ENCODE measurements at places on chromosomes 5 and 9.

- DNase-seq = peak; percentile 51
- no peak overlapping the region for H3K4me3 ChIP-seq
- H3K27me3 ChIP-seq = no peaks in the 10 kb centered on the region
- peak overlapping the region; percentile 78 for H3K27ac ChIP-seq
These were observed 101.5 kb downstream of the GCNT1 start for GRCh38 chr9:76560481-76560922.

GRCh38 chr9:92438900-92439526 is 14.7 kb upstream of the OMD start:
- no peaks in the 10 kb centered on the region for H3K4me1 ChIP-seq
- H3K4me3 ChIP-seq = no peak overlapping the region
- no peak overlapping the region for H3K27ac ChIP-seq
- H3K27me3 ChIP-seq = no peaks in the 10 kb centered on the region
- no peak for DNase-seq

GRCh38 chr9:28120184-28120583 is 546.9 kb upstream of the C9orf72 start:
- peak overlapping the region; percentile 63 for H3K27ac ChIP-seq
- no peaks in the 10 kb centered on the region for H3K27me3 ChIP-seq
- peaks cover 25% of the 10 kb centered on the region for H3K4me1 ChIP-seq
- H3K4me3 ChIP-seq = no peak overlapping the region

DNA sequence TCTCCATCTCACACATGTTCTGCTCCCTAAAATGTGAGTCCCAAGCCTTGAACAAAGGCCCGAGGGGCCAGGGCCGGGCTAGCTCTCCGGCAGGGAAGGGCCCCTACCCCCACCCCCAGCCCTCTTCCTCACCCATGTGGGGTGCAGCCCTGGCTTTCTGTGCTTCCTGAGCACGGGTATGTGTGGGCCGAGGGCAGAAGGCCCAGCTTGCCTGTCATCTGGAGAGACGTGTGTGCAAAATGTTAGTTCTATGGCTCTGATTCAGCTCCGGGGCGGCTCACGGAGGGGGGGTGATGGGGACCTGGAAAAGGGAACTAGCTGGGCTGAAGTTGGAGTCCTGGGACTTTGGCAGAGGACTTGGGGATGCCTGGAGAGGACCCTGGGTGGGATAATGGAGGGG is 90.3 kb upstream of the ARAP3 start:
- no peak overlapping the region for H3K27ac ChIP-seq
- DNase-seq = no peak
- no peaks in the 10 kb centered on the region for H3K36me3 ChIP-seq
- no peak overlapping the region for H3K4me3 ChIP-seq

- peaks cover 8% of the 10 kb centered on the region for H3K4me1 ChIP-seq
- H3K27ac ChIP-seq = no peak overlapping the region
- H3K36me3 ChIP-seq = no peaks in the 10 kb centered on the region
- H3K27me3 ChIP-seq = no peaks in the 10 kb centered on the region
- DNase-seq = no peak
These were observed 116.2 kb upstream of the CNTLN start for GRCh38 chr9:17018540-17019196.

GRCh38 chr5:107294669-107295068 is 376.1 kb downstream of the EFNA5 start:
- peaks cover 6% of the 10 kb centered on the region for H3K27me3 ChIP-seq
- H3K4me3 ChIP-seq = no peak overlapping the region
- H3K36me3 ChIP-seq = no peaks in the 10 kb centered on the region
- H3K27ac ChIP-seq = peak overlapping the region; percentile 53
- DNase-seq = no peak

DNA sequence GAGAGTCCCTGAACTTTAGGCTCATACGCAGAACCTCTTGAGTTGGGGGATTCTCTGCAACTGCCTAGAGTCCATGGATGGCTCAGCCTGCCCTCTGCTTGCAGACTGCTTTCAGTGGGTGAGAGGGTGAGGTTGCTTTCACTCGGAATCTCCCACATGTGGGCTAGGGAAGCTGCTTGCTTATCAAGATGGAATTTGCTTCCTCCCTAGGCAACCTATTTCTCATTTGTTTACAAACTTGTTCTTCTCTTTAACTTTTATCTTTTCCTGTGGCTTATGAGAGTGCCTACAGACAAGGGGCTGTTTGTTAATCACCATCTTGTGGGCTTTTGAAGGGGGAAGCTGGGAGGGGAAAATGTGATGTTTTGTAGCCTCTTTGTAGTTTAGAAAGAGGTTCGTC is 10.0 kb downstream of the TLE4 start:
- peaks cover 2% of the 10 kb centered on the region for H3K36me3 ChIP-seq
- DNase-seq = no peak
- H3K4me3 ChIP-seq = no peak overlapping the region
- H3K27me3 ChIP-seq = no peaks in the 10 kb centered on the region
- peak overlapping the region; percentile 77 for H3K27ac ChIP-seq

GRCh38 chr5:133341296-133341695 is 271.0 kb downstream of the FSTL4 start:
- no peak overlapping the region for H3K27ac ChIP-seq
- H3K27me3 ChIP-seq = peaks cover 2% of the 10 kb centered on the region
- DNase-seq = no peak

- no peak overlapping the region for H3K4me3 ChIP-seq
- DNase-seq = no peak
- peaks cover 19% of the 10 kb centered on the region for H3K4me1 ChIP-seq
These were observed 25.6 kb upstream of the GTF3C5 start for GRCh38 chr9:133004999-133005760.

DNA sequence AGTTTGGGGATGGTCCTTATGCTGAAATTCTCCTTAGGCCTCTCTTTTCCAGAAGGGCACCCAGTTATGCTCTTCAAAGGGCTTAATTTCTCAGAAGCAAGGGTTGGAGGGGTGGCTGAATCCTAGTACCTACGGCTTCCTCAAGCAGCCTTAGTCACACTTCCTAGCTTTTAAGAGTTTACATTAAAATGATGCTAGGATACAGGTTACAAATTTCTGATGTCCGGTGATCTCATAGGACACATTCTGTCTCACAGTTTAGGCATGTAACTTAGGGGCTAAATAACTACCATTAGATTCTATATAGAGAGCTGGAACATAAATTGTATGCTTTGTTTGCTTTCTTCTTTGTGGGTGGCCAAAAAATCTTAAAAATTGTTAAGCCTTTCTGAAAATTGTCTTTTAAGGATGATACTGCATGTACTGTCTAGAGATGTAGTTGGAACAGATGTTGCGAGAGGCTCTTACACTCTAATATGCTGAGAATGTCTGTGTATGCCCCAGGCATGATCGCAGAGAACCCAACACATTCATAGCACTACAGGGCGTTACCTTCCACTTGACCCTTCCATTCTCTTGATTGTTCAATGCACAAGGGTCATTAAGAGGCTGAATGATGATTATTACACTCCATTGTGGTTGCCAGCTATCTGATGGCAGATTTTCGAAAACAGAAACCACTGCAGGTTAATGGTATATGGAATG is 139.1 kb downstream of the TMEM38B start:
- H3K27ac ChIP-seq = no peak overlapping the region
- no peak for DNase-seq
- H3K4me3 ChIP-seq = no peak overlapping the region
- H3K27me3 ChIP-seq = no peaks in the 10 kb centered on the region

GRCh38 chr9:137610944-137611343 is 5.5 kb downstream of the ARRDC1 start:
- H3K27ac ChIP-seq = peak overlapping the region; percentile 95
- peaks cover 28% of the 10 kb centered on the region for H3K4me1 ChIP-seq
- H3K27me3 ChIP-seq = peaks cover 10% of the 10 kb centered on the region

DNA sequence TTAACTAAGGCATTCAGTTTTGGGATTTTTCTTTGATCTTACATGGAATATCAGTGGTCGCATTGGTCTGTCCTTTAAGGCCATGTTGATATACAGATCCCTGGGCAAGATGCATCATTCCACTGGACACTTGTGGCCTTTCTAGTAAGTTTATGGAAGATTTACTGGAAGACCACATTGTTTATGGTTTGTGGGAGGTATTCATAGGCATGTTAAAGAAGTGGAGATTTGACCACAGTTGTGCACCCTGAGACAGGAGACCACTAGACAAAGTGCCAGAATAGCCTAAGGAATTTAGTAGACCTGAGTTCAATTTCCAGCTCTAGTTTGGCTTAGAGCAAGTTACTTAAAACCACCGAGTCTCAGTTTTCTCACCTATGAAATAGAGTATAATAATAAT is 383.1 kb upstream of the PAPPA start:
- no peak overlapping the region for H3K4me3 ChIP-seq
- H3K36me3 ChIP-seq = no peaks in the 10 kb centered on the region
- no peaks in the 10 kb centered on the region for H3K4me1 ChIP-seq
- H3K27ac ChIP-seq = no peak overlapping the region

DNA sequence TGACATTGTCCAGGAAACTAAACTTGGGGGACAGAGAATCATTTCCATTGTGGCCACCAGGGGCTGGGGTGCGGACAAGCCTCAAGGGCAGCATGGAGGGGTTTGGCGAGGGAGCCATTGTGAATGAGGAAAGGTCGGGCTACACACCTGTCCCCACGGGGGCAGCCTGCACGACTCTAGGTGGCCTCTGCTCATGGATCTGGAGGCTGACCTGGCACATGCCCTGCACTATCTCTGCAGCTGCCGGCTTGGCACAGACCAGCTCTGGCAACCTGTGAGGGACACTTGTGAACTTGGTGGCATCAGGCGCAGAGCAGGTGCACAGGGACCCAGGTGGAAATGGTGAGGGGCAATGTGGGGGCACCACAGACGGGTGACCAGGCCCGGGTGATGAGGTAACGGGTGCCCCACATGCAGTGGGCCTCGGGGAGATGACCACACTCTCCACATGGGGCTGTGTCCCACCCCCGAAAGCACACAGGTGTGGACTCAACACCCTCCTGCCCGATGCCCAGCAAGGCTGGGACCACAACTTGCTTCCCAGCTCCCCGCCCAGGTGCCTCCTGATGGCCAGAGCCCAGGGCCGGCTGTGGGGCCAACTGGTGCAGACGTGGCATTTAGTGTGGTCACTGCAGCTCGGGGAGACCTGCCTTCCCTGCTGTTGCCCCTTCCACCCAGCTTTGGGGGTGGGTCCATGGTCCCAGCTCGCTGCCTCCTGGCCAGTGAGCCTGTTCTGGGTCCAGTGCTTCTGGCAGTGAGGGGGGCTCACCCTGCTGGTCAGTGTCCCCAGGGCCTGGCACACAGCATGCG is 60.9 kb upstream of the UBAC1 start:
- no peak overlapping the region for H3K4me3 ChIP-seq
- no peak overlapping the region for H3K27ac ChIP-seq
- no peaks in the 10 kb centered on the region for H3K4me1 ChIP-seq
- DNase-seq = no peak

- no peak overlapping the region for H3K27ac ChIP-seq
- peaks cover 38% of the 10 kb centered on the region for H3K36me3 ChIP-seq
- H3K4me1 ChIP-seq = peaks cover 16% of the 10 kb centered on the region
These were observed 46.4 kb downstream of the MCCC2 start for GRCh38 chr5:71633255-71634155.

DNA sequence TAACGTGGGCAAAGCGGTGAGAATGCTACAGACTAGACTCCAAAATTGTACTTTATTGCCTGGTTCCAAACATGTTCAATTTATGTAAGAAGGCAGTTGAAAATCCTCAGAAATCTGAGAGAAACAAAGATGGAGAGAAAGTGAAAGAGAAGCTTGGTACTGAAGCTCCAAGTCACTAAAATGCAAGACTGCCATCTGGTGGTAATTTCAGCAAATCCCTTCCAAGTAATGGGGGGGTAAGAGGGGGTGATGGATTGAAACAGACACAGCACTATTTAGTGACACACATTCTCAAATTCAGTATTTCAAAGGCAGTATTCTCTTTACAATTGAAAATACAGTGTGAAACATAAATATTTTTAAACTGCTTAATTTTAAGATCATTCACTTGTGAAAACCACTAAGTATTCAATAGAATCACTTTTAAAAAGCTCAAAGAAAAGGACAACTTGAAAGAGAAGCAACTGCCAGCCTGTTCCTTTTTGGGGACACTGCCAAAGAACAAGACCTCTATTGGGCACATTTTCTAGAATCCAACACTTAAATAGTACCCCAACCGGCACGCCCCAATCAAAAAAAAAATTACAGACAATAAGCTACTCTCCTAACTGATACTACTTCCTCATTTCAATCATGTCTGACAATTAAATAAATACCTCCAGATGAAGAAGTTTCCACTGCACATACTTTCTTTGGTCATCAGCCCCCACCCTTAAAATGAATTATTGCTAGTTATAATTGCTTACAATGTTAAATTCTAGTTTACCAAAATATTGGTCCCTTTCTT is 131.5 kb downstream of the AGTPBP1 start:
- H3K27me3 ChIP-seq = no peaks in the 10 kb centered on the region
- peaks cover 21% of the 10 kb centered on the region for H3K4me1 ChIP-seq
- peak overlapping the region; percentile 76 for H3K27ac ChIP-seq

DNA sequence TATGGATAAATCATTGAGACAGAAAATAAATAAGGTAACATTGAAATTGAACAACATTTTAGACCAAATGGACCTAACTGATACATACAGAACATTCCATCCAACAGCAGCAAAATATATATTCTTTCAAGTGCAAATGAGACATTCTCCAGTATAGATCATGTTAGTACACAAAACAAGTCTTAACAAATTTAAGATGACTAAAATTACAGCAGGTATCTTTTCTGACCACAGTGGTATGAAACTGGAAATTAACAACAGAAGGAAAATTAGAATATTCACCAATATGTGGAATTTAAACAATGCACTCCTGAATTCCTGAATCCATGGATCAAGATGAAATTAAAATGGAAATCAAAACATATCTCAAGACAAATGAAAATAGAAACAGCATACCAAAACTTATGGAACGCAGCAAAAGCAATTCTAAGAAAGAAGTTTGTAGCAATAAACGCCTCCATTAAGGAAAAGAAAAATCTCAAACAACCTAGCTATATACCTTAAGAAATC is 115.6 kb downstream of the ADAMTS12 start:
- H3K36me3 ChIP-seq = peaks cover 5% of the 10 kb centered on the region
- no peaks in the 10 kb centered on the region for H3K27me3 ChIP-seq
- no peak overlapping the region for H3K27ac ChIP-seq

DNA sequence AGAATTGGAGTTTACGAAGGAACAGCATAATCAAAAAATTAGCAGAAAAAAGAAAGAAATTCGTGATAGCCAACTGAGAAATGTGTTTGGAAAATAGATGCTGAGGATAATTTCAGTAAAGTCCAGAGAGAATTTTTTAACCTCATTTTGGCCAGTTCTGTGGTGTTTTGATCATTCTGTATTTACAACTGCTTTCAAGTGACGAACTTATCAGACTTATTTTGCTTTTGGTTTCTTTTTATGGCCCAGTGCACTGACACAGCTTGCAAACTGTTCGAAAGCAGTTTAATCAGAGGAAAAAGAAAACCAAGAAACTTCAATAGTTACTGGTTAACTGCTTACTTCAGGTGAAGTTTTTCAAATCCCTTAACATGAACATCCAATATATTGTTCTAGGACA is 1.9 kb downstream of the SDHA start:
- no peaks in the 10 kb centered on the region for H3K27me3 ChIP-seq
- H3K27ac ChIP-seq = no peak overlapping the region
- peaks cover 33% of the 10 kb centered on the region for H3K4me1 ChIP-seq
- DNase-seq = no peak
- peak overlapping the region; percentile 92 for H3K4me3 ChIP-seq

GRCh38 chr9:115413304-115413703 is 295.3 kb upstream of the TNC start:
- H3K27me3 ChIP-seq = no peaks in the 10 kb centered on the region

- no peaks in the 10 kb centered on the region for H3K27me3 ChIP-seq
- peaks cover 13% of the 10 kb centered on the region for H3K4me1 ChIP-seq
- H3K27ac ChIP-seq = no peak overlapping the region
- DNase-seq = no peak
- H3K36me3 ChIP-seq = no peaks in the 10 kb centered on the region
These were observed 439.5 kb downstream of the ACTL7B start for GRCh38 chr9:108416324-108416723.
